Left hindlimb (tissue), 1 donor: ENCODE measurements at places on chromosomes 6 and 20.

DNA sequence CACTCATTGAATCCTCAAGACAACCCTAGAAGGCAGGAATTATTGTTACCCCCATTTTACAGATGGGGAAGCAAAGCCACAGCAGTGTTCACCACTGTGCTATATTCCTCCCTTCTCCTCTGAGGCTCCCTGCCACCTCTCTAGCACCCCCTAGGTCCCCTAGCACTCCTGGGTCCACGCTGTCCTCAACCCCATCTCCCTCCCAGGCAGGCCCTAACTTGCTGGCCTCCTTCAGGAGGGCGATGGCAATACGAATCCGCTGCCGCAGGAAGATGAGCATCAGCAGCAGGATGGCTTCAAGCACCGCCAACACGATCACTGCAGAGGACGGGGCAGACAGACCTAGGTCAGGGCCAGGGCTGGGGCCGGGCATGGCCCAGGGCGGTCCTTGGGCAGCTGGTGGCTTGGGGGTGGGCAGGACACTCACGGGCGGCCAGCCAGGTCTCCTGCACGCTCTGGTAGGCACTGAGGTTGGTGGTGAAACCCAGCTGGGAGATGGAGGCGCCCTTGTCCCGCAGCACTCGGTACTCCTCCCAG lies 7.8 kb upstream of the NEU1 start:
- no peak for DNase-seq

- peak; percentile 82 for DNase-seq
Measured at GRCh38 chr6:39388606-39389483, 66.3 kb upstream of the KCNK16 start.

GRCh38 chr6:167232356-167232755 lies 58.8 kb upstream of the UNC93A start:
- DNase-seq = no peak

DNA sequence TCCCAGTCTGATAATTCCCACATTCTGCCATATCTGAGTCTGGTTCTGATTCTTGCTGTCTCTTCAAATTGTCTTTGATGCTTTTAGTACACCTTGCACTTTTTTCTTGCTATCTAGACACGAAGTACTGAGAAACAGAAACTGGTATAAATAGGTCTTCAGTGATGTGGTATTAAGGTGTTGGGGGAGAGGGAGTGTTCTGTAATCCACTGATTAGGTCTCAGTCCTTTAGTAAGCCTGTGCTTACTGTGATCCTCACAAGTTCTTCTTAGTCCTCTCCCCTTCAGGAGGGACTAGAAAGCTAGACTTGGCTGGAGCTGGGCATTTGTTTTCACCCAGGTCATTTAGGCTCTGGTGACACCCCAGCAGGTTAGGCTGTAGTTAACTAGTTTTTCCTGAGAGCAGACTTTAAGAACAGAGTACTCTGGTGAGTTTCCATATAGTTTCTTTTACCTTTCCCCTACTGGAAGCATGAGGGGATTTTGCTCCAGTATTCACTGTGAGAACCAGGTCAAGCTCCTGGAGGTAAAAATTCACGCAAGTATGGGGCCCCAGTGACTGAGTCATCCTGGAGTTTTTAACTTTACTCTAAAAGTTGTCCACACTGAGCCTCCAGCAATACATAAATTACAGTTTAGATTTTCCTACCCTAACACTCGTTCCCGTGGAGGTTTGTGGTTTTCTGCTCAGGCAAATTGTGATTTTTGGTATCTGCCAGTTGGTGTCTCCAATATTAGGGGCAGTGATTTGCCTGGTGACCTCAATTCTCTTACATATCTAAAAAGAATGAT lies 154.6 kb downstream of the CDKAL1 start:
- DNase-seq = no peak

DNA sequence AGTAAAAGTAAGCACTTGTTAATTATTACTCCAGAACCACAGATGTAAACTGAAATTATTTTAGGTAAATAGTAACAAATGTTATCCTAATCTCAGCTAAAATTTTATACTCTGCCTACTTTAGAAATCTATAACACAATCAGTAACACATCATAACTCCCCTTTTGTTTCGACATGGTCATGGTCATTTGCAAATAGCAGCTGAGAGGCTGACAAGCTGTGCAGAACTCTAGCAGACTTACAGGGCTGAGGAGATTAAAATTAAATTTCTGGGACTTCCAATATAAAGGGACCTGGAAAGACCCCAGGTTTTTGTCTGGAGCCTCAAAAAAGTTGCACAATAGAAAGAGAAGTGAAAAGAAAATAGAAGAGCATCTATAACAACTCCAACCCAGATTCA lies 88.8 kb downstream of the PRL start:
- DNase-seq = no peak

- DNase-seq = no peak
Measured at GRCh38 chr6:31610968-31611367, 4.1 kb upstream of the AIF1 start.

DNA sequence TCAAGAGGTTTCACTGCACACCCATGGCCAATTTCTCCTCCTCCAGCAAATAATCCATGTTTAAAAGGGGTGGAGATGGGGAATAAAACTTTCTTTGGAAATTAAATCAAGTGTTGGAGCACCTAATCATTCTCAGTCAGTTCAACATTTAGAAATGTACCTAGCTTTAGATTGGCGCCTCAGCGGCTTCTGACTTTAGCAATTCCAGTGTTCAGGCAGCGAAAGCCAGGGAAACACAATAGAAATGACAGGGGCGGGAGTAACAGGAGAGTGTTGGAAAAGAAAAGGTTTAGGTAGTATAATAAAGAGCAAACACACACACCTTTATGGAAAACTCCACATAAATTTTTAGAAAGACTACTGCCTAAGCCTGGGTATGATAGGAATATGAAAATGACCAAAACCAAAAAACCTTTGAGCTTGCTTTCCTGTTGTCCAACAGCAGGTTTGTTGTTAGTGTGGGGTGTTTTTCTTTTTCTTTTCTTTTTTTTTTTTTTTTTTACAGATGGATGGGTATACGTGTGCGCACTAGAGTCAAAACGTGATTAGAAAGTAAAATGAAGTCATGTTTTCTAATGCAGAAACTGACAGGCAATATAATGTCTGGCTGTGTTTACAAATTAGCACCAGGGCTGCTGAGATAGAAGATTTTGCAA lies 7.7 kb downstream of the TFAP2A start:
- DNase-seq = no peak

- DNase-seq = no peak
Measured at GRCh38 chr20:53898556-53898931, 171.8 kb downstream of the BCAS1 start.
